ENCODE measurements at places on chromosomes 11 and 22.

GRCh38 chr22:27795053-27795452 is 6.5 kb downstream of the MN1 start:
- DNase-seq: no peak

DNA sequence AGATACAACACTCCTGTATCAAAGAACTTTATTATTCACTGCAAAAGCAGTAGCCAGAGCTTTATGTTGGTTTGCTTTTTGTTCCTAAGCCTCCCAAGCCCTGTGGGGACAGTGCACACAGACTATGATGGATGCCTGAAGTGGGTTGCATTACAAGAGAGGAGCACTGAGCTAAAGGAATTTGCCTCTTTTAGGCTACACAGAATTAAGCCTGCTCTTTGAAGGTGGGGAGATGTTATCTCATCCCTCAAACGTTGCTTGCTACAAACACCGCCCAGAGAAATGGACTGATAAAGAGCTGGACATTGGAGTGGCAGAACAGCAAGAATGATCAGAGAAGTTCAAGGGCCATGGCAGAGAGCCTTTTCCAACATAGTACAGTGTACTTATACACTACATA is 2.5 kb upstream of the POGLUT3 start:
- DNase-seq: no peak

GRCh38 chr11:119515771-119516400 is 92.9 kb upstream of the THY1 start:
- no peak for DNase-seq

GRCh38 chr11:17185938-17186337 is 21.8 kb downstream of the PIK3C2A start:
- no peak for DNase-seq

DNA sequence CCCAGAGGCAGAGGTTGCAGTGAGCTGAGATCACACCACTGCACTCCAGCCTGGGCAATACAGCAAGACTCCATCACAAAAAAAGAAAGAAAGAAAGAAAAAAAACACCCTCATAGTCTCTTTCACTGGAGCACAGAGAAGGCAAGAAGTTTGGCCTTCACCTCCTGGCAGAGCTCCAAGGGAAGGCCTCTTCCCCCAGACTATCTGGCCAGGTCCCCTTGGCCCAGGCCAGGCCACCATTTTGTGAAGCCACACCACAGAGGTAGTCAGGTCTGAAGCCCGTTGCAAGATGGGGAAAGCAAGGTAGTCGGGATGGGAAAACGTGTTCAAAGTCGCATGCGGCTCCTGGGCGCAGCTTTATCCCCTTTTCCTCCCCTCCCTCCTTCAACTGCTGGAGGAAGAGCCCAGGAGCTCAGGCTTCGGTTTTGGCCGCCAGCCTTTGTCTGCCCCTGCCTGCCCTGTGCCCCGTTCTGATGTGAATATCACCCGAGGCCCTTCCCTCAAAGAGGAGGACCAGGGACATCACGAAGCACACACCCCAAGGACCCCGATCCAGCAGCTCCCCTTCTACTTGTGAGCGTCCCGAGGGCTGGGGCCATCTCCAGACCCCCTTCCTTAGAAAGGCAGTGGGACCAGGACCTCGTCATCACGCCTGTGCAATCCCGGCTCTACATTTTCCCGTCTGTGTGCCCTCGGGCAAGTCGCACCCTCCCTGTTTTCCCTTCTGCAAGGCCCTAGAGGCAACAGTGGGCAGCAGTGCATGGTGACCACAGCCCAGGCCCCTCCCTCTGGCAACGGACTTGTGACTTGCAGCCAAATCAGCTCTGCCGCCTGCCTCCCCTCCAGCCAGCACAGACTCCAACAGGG is 17.7 kb downstream of the CABP7 start:
- no peak for DNase-seq

DNA sequence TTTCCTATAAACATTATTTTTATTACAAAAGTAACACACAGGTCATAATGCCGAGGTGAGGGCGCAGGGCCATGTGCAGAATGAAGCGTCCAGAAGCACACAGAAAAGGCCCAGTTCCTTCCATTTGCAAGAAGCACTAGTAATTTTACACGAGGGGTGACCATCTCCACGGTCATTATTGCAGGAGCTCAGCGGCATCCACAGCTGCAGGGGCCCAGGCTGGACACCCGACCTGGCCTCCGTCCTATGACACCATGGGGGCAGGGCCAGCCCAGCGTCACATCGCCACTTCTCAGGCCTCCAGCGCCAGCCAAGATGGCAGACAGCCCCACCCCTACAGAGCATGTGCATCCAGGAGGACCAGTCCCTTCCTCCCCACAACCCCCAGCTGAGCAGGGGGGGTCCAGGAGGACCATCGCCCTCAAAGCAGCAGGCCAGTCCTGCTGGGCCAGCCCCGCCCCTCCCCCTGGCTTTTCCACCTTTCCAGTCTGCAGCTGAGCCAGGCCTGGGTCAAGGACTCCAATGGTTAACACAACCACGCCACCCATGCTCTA is 3.5 kb downstream of the IGF2 start:
- DNase-seq: no peak

GRCh38 chr11:13486926-13487660 is 8.7 kb downstream of the PTH start:
- peak; percentile 57 for DNase-seq

DNA sequence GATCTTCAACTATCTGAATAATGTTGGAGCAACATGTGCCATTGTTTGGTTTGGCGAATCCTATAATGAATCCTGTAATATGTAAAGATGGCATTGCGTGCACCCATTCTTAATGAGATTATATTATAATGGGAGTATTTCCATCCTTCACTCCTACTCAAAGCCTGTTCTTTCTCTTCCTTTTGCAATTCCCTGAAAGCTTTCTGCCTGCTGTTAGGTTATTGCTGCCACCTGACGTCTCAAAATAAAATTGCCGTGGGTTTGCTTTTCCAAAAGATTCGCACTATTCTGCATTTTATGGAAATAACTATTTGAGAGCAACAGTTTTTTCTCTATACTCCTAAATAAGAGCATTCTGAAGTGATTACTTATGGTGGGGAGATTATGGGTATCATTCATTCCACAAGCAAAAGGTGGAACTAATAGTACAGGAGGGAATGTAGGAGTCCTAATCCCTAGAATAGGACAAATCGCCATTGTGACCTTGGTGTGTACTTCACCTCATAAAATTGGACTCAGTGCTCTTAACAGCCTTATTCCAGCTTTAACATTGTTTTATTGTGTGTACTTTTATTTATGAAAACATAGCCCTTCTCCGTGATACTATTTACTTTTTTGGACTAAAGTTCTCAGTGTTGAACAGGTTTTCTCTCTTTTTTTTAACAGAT is 69.6 kb upstream of the ALKBH3 start:
- no peak for DNase-seq

DNA sequence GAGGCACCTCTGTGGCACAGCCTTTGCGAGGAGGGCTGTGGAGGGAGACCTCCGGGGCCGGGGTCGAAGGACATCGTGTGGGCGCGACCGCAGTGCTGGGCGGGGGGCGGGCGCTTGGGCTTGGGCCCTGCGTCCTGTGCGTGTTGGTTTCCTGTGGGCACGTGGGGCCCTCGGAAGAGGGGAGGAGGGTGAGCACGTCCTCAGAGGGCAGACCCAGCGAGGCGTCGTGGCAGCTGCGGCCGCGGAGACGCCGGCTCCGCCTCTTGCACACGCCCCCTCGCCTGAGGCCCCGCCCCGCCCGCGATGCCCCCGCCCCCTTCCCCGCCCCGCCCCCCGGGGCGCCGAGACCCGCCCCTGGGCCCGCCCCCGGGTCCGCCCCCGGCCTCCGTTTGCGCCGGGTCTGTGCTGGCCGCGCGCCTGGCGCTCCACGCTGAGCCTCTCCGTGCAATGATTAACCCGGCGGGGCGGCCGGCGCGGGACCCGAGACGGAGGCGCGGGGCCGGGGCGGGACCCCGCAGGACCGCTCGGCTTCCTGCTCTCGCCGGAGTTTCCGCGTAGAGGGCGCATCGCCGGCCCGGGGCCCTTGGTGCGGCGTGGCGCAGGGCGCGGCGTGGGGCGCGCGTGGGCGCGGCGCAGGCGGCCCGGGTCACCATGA is at the start of gene PRR5:
TSS of gene PRR5 (plus strand) at position 381 of the 655 bp plus-strand sequence. CDS start at position 652, 271 bp downstream.
- DNase-seq: peak; percentile 75

DNA sequence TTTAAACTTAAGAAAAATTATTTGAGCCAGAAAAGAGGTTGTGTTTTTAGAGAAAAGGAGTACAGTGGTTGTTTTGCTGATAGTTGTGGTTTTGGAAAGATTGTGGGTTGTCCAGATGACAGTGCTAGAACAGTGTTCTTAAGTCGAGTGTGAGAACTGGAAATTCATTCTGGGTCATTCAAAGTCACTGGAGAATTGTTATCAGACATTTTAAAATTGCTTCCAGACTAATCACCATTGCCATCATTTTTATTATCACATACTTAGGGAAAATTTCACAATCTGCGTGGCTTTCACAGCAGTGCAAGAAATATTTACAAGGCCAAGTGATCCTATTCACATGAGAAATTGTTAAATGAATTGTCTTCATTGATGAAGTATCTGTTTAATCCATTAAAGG is 242.2 kb upstream of the DDI1 start:
- DNase-seq: no peak

GRCh38 chr11:128772814-128773213 is 78.9 kb downstream of the FLI1 start:
- DNase-seq: peak; percentile 30

DNA sequence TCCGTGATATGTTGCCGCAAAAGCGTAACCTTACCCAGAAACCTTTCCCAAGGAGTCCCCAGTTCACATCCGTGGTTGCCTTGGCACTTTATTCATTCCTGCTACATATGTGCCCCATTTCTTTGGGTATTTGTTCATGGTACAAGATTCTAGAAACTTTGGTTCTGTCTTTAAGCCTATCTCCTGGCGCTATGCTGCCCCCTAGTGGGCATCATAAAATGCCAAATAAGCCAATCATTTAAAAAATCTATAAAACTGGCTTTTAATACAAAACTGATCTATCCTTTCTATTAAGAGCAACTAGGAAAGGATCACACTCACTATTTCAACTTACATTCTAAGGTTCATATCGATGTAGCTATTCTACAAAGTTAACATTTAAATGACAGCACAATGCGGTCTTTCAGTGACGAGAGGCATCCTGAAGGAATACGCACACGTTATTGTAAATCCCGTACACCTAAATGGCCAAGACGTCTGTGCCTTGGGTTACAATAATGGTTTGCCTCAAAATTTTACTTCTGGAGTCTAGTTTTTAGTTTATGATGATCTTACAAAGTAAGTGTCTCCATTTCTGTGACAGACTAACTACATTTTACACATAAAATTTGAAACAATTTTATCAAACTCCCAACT is 16.2 kb downstream of the PIWIL3 start:
- DNase-seq: peak; percentile 39

GRCh38 chr11:45906965-45907611 is at the start of gene FREY1:
FREY1 (minus strand) TSS chr11:45907271; CDS start chr11:45907245, 26 bp downstream.
- DNase-seq: no peak

GRCh38 chr11:46383974-46384701 is 2.7 kb downstream of the MDK start:
- no peak for DNase-seq

DNA sequence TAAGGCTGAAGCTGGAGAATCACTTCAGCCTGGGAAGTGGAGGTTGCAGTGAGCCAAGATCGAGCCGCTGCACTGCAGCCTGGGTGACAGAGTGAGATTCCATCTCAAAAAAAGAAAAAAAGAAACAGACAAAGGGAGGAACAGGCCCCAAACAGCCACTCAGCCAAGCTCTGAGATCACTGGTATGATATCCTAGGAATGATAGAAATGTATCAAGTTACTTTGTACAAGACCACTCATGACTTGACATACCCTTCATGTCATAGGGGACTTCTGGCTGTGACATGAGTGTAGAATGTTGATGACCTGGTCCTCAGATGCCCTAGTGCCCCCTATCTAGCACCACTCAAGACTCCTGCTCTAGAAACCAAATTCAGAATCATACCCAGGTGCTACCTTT is 216.5 kb downstream of the NAV2 start:
- DNase-seq: no peak

- DNase-seq: no peak
Observed at GRCh38 chr11:102197670-102198139, 87.5 kb downstream of the YAP1 start.

- no peak for DNase-seq
Observed at GRCh38 chr11:6657346-6657745, 1.7 kb upstream of the DCHS1 start.

- DNase-seq: no peak
Observed at GRCh38 chr11:82890936-82891335, 9.3 kb downstream of the PRCP start.

- no peak for DNase-seq
Observed at GRCh38 chr11:127105593-127106541, 105.3 kb upstream of the KIRREL3 start.

- DNase-seq: no peak
Observed at GRCh38 chr11:90218606-90219005, 4.2 kb downstream of the CHORDC1 start.

GRCh38 chr11:12251666-12252560 is 125.5 kb upstream of the PARVA start:
- no peak for DNase-seq

- DNase-seq: no peak
Observed at GRCh38 chr22:35394011-35394312, 6.0 kb upstream of the MCM5 start.

DNA sequence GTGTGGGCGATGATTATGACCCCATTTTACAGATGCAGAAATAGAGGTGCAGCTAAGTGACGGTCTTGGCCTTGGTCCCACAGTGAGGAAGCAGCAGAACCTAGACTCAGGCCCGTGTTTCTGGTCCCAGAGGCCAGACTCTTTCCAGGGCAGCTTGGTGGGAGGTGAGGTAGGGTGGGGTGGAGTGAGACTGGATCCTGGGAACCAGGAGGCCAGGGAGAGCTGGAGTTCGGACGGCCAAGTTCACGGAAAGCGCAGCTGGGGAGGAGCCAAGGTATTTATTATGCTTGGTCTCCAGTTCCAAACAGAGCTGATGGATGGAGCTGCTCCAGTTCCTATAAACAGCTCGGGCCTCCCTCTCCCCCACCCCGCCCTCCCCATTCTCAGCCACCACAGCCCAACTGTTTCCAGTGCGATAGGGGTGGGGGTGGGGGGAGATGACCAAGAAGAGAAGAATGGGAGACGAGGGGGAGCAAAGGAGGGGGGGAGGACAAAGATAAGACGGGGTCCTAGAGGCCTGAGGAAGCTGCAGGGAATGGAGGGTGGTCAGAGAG is 16.2 kb downstream of the LRRC32 start:
- no peak for DNase-seq

DNA sequence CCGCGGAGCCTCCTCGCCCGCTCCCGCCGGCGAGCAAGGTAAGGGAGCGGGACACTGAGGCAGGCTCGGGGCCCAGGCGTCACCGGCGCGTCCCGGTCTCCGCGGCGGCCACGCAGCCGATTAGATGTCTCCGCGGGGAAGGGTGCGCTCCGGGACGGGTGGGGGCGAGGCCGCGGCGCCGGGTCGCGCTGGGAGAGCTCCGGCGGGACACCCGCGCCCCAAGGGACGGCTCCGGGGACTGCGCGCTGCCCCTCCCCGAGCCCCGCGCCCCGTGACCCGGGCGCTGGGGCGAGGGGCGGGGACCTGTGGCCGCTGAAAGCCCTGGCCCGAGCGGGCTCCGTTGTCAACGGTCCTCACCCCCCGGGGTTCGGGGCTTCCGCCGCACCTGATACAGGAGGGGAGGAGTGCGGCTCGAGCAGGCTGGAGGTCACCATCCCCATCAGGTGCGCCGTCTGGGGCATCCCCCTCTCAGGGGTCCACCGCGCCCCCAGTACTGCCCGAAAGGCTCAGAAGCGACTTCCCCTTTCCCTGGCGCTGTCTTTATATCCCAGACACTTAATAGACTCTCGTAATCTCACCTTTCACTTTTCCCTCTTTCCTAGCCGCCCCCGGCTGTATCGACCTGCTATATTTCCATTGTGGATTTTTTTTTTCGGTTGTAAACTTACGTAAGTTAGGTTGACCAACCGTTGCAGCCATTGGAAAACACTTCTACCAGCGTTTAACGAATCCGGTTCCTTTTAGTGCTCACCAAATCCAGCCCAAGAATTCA is 573 bp downstream of the PPFIA1 start:
- DNase-seq: no peak

Measured in stimulated activated CD4-positive, alpha-beta T cell treated with anti-CD3 and anti-CD28 coated beads, Interleukin-1b, Interleukin-23, amount 100 ng/mL, for 4 hours (primary cell).